ENCODE measurements at places on chromosomes 1 and 21.

DNA sequence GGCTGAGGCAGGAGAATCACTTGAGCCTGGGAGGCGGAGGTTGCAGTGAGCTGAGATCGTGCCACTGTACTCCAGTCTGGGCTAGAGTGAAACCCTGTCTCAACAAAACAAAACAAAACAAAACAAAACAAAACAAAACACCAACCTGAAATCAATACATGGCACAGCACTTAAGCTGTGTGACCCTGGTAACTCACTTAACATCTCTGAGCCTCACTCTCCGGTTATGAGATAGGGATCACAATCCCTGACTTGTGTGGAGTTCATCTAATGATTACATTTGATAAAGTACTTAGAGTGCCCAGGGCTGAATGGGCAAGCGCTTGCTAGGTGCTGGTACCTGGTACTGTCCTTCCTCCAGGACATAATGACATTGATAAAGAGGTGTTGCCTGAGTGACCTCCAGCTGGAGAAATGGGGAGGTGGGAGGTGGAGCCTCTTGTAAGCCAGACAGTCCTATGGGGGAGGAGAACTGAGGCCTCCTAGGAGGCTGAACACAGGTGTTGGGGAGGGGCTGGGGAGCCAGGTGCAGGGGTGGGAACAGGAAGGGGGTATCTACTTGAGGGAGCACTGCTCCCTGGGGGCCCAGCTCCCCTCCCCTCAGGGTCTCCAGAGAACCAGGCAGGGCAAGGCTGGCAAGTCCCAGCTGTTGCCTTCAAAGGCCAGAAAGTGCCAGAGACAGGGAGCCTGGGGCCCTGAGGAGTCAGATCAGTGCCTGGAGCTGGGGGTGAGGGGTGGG, 17.9 kb downstream of the FOXO6 start:
- no peak for DNase-seq

DNA sequence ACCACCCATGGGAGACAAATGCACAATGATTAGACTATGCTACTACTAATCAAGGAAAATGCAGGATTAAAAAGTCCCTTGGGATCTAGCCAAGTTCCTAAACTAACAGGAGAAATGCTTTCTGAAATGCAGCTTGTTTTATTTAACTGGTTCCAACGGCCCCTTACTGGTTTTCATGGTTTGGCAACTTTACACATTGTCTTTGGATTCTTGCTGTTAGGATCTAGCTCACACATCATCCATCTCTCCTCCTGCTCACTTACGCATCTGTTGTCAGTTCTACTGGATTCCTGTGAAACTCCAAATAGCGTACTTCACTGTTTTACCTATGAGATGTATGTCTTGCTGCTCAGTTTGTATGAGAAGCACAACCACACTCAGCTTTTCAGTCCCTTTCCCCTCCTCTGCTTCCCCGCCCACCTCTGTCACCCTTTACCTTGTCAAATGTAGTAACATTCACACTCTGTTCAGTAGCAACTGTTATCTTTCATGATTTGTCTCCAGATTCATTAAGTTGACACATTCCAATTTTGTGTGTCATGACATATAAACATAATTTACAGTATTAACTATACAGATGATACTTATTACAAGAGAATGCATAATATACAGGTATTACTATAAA, 130.1 kb downstream of the SIM2 start:
- DNase-seq: no peak

GRCh38 chr1:184892116-184892515, 82.2 kb downstream of the NIBAN1 start:
- no peak for DNase-seq

- DNase-seq: no peak
These were observed 4.7 kb downstream of the ZNF326 start for GRCh38 chr1:89999628-90000027.

GRCh38 chr1:43996733-43997115, 5.3 kb downstream of the CCDC24 start:
- DNase-seq: no peak

Data from activated CD4-positive, alpha-beta T cell treated with anti-CD3 and anti-CD28 coated beads for 1 hour (primary cell).